ENCODE measurements at places on chromosomes 7 and 10.

DNA sequence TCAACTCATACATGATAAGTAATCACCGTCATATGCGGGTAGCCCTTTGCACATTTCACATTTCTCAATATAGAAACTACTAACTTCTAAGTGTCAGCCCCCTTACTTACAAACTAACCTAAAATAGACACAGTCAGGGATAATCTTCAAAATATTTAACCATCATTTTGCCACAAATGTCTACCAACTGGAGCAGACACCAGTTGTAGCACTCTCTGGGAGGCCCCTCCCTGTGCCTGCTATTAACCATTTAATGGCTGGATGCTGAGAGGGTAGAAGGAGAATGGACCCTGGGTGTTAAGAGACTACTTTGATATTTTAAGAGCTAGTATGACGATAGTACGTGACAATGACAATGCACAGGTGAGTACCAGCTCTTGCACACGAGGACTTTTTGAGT, 116.4 kb downstream of the SORBS1 start:
- DNase-seq: no peak

GRCh38 chr10:33277135-33277536, 57.3 kb downstream of the NRP1 start:
- DNase-seq: no peak

DNA sequence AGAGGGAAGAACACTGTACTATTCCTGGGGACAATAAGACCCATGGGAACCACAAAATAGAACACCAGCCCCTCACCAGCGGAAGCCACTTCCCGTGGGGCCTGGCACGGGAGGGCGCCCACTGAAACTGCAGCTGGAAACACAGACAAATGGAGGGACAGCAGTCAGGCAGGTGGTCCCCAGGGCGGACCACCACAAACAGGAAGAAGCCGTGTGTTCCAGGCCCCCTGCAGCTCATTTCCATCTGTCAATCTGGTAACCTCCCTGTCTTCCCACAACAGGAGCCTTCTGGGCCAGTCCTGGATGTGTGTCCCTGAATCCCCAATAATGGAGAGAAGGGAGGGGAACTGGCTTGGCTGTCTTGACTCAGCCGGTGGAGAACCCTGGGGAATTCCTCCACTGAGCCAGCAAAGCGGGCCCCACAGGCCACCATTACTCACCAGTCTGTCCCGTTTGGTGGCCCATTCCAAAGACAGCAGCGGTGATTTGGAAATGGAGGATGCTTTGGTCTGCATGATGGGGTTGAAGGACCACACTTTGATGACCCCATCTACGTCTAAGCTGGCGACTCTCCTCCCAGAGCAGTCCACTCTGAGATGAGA, 16.7 kb downstream of the WDR91 start:
- DNase-seq: no peak

DNA sequence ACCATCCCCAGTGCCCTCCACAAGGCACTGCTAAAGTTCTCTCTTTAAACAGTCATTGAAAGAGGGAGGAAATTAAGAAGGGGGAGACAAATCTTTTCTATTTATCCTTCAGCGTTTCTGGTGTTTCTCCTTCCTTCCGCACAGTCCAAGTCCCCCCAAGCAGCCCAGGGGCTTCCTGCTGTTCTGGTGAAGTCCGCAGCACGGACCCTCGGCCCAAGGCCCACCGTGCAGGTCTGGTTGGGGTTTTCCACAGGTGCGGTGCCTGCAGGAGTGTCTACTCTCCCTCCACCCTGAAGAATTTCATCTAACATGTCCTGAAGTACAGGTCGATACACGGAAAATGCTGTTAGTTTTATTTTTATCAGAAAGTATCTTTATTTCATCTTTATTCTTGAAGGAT, 34.1 kb upstream of the KNDC1 start:
- DNase-seq: no peak

- DNase-seq: no peak
These were observed 470.8 kb upstream of the ZMIZ1 start for GRCh38 chr10:78597796-78598555.

DNA sequence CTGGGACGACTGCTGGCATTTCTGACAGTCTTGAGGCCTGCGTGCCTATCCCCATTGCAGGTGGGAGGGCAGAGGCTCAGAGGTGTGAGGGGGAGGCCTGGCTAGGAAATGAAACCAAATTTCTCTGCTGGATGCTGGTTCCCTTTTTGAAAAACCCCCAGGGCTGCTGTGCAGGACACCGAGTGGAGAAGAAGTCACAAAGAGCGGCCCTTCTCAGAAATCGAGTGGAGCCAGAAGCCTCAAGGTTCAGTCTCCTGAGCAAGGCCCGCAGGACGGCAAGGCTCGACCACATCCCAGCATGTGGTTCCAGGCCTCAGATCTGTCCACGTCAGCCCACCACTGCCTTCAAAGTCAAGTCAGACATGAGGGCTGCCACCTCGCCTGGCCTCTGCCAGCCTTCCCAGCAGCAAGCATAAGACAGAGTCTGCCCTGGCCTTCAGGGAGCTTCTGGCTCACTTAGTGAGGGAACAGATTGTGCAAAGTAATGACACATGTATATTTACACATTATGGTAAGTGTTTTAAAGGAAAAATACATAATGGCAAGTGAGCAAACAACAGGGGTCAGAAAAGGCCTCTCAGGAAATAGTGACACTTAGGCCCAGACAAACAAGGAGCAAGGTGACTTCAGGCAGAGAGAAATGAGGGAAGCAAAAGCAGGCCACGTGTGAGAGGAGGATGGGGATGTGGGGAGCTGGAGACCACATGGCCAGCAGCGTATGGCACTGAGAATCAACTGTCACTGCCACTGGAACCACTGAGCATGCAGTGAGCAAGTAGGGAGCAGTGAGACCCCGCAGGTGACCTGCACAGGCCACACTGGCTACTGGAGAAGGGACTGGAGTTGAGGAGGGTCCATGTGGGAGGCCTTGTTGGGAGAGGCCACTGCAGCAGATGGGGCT, 86.7 kb downstream of the ARHGAP22 start:
- DNase-seq: no peak

DNA sequence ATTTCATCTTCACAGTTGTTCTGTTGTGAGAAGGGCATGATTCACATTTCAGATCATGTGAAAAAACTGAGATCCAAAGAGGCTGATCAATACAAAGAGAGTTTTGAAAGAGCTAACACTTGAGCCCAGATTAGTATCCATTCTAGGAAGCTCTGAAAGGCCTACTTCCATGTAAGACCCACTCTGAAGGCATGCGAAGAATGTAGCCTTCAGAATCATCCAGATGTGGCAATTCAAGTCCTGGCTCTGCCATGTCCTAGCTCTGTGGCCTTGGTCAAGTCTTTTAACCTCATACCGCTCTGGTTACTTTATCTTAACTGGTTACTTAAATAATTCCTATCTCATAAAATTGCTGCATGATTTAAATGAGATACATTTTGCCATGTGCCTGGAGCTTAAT, 111.1 kb downstream of the FZD1 start:
- DNase-seq: no peak

GRCh38 chr7:6284461-6285360, 12.3 kb upstream of the CYTH3 start:
- DNase-seq: peak; percentile 22

- peak; percentile 88 for DNase-seq
These were observed 869 bp downstream of the TRIM24 start for GRCh38 chr7:138460649-138461607.
